ENCODE measurements at places on chromosomes 7 and 10. TPM values are rescaled to one million over a fixed set of nuclear protein-coding genes. Genes with fewer than 3 reads are reported as not detected.

GRCh38 chr7:33673029-33673700 is 232.2 kb upstream of the BMPER start:
- no peak for DNase-seq

GRCh38 chr10:93672022-93672678 is 30.2 kb downstream of the FRA10AC1 start:
- DNase-seq: no peak

- no peak for DNase-seq
Observed at GRCh38 chr10:58311026-58311425, 23.8 kb upstream of the UBE2D1 start.

DNA sequence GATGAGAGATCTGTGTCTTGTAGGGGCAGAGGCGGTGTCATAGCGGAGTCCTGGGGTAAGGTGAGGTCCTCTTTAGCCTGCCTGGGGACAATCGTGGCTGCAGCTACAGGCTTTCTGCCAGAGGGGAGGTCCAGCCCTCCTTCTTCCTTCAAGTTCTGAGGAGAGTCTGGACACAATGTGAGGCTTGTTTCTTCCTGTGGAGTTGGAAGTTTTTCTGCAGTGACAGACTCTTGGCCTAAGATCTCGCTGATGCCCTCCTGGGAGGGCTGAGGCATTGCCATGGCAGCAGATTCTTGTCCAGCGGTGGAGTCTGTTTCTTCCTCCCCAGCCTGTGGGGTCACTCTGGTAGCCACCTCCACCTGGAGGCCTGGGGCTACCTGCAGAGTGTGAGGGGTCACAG is 4.4 kb downstream of the NACAD start:
- DNase-seq: no peak

GRCh38 chr7:101671371-101672356 is 42.6 kb upstream of the MYL10 start:
- DNase-seq: peak; percentile 10

DNA sequence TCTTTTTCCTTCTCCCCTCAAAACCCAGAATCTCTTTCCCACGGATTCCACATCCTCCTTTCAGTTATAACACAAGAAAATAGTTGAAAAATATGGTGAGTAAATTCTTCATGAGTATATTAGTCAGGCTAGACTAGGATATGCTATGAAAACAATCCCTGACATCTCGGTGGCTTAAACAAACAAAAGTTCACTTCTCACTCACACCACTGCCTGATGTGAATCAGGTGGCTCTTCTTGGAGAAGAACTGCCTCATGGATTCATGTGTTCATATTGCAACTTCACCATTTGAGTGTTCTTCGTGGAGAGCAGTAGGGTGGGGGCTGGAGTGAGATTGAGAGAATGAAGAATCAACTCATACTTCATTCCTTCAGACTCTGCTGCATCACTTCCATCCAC is 204.1 kb downstream of the PHF14 start:
- no peak for DNase-seq

- no peak for DNase-seq
Observed at GRCh38 chr7:17687361-17687760, 252.9 kb downstream of the SNX13 start.

- DNase-seq: no peak
Observed at GRCh38 chr10:133076274-133077038, 11.3 kb upstream of the ADGRA1 start.

Gene PRKAG2
- polyA plus RNA-seq: 14.6 TPM

Gene GDF10
- 1.8 TPM for polyA plus RNA-seq

GRCh38 chr10:22536620-22537019 is 177.8 kb downstream of the PIP4K2A start:
- DNase-seq: no peak

- DNase-seq: no peak
Observed at GRCh38 chr7:133386205-133386604, 133.3 kb downstream of the EXOC4 start.

Gene WDR86
- polyA plus RNA-seq: 1.7 TPM

Gene SEMA3A
- 35.3 TPM for polyA plus RNA-seq

DNA sequence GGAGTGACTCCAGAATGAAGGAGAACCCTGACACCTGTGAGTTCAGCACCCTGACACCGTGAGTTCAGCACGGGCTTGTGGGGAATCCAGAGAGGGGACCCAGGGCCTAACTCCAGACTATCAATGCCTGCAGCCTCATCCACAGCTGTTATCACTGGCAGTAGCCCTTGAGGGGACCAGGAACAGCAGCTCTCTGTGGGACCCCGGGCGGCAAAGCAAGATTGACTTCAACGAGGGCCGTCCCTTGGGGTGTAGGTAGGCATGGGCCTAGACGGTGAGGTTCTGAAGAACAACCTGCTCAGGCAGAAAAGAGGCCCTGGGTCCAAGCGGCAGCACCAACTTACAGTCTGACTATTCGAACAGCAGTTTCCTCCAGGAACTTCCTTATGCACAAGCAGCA is 8.9 kb downstream of the GRID1 start:
- no peak for DNase-seq

GRCh38 chr10:63697956-63698786 is 177.0 kb downstream of the REEP3 start:
- DNase-seq: no peak

GRCh38 chr7:99392659-99393354 is 15.6 kb downstream of the PDAP1 start:
- DNase-seq: peak; percentile 28

GRCh38 chr10:2895594-2896196 is 171.7 kb upstream of the PFKP start:
- DNase-seq: no peak

Gene FGFR2
- polyA plus RNA-seq: 1.1 TPM

DNA sequence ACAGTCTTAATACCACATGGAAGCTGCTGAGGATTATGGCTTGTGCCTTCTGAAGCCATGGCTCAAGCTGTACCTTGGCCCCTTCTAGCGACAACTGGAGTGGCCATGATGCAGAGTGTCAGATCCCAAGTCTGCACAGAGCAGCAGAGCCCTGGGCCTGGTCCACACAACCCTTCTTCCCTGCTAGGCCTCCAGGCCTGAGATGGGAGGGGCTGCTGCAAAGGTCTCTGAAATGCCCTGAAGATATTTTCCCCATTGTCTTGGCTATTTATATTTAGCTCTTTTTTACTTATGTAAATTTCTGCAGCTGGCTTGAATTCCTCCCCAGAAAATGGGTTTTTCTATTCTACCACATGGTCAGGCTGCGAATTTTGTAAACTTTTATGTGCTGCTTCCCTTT is 804.6 kb upstream of the ZWINT start:
- DNase-seq: no peak

GRCh38 chr7:111018960-111019736 is 71.8 kb upstream of the LRRN3 start:
- no peak for DNase-seq

Gene OR2A1
- polyA plus RNA-seq: 0.50 TPM

DNA sequence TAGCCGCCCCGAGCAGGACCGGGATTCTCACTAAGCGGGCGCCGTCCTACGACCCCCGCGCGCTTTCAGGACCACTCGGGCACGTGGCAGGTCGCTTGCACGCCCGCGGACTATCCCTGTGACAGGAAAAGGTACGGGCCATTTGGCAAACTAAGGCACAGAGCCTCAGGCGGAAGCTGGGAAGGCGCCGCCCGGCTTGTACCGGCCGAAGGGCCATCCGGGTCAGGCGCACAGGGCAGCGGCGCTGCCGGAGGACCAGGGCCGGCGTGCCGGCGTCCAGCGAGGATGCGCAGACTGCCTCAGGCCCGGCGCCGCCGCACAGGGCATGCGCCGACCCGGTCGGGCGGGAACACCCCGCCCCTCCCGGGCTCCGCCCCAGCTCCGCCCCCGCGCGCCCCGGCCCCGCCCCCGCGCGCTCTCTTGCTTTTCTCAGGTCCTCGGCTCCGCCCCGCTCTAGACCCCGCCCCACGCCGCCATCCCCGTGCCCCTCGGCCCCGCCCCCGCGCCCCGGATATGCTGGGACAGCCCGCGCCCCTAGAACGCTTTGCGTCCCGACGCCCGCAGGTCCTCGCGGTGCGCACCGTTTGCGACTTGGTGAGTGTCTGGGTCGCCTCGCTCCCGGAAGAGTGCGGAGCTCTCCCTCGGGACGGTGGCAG is at the start of gene MGMT:
TSS of gene MGMT (plus strand) at position 539 of the 656 bp plus-strand sequence.
- peak; percentile 90 for DNase-seq

- no peak for DNase-seq
Observed at GRCh38 chr7:138243430-138243829, 167.2 kb downstream of the AKR1D1 start.

DNA sequence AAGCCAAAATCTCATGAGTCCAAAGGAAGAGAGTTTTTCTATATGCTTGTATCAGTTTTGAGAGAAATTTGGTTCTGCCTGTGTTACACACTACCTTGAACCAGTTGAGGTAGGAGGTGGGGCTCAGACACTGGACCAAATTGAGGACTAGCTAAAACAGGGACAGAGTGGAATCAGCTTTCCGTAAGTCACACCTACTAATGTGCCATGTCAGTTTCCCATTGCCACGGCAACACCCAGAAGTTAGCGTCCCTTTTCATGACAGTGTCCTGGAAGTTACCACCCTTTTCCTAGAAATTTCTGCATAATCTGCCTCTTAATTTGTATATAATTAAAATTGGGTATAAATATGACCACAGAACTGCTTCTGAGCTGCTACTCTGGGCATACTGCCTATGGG is 9.0 kb downstream of the ADK start:
- no peak for DNase-seq

Gene LYZL2
- polyA plus RNA-seq: not detected

Gene COMTD1
- 10.4 TPM for polyA plus RNA-seq

GRCh38 chr7:134995239-134996096 is 9.2 kb downstream of the AGBL3 start:
- DNase-seq: no peak

Gene TSPAN13
- 62.6 TPM for polyA plus RNA-seq

Gene ECHS1
- 132 TPM for polyA plus RNA-seq

Gene MBLAC1
- polyA plus RNA-seq: 1.4 TPM

DNA sequence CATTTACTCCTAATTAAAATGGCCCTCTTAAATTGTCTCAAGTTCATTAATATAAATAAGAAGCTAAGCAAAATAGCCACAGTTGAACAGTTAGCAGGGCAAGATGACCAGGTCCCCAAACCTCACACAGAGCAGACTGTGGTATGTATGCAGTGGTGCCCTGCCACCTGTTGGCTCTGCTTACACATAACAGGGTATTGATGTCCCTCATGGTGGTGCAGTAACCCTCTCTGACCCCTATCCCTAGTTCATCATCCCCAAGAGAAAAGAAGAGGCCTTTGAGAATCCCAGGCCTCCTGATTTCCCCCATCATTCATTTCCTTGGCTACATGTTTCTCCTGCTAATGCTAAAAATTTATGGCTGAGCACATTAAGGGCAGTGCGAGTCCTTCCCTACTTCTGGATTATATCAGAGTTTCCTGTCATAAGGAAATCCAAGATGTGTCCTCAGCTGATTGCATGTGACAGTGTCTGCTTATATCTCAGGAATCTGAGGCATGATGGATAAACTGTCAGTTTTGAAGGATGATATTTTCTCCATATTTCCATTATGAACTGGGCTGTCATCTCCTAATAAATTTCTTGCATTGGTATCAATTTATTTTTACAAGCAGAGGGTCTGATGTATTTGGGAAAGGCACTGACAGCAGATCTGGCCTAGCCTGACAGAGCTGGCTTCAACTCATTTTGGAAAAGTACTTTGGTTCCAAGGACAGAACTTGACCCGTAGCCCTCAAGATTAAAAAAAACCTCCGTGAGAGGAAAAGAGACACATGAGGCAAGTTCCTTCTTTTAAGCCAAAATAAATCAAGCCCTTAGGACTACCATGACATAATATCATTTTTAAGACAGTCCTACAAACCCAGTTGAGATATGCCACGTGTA is 880.6 kb downstream of the LRMDA start:
- DNase-seq: peak; percentile 74

DNA sequence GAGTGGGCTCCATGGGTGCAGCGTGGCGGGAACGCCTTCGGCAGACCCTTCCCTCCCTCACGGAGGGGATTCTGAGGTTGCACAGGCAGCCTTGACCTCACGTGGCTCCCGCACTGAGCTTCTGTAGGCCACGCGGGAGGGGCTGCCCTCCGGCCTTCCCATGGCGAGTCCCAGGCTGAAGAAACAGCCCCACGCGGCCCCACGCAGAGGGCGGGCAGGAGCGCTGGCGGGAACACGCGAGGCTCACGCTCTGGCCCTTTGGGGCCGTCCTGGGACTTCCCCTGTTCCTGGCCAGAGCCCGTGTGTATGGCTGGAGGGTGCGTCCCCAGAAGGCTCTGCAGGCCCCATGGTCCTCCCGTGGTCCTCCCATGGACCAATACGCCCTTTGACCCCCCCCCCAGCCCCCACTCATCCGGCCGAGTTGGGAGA is 21.7 kb upstream of the NKX6-2 start:
- DNase-seq: no peak

DNA sequence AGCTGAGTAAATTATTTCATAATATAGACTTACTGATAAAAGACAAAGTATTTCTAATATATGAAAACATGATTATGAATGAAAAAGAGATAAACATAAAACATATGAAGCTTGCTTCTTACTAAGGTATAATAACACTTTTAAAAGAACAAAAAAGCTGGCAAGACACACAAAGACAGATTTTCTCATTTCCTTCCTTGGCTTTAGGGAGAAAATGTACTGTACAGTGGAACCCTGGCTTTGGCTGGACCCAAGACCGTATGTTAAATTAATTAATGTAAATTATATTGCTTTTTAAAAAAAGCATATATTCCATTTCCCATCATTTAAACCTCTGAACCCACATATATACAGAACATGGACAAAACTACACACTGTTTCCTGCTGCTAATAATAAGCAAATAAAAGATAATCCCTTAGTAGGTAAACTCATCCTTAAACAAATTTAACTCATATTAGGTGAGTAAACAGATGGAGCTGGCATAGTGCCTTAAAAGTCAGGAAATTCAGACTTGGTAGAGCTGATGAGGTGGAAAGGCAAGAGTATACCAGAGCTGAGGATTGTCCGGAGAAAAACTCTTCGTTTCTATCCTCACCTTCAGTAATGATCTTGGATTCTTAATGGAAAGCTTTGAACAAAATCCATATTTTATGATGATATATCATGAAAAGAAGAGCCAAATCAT is 1016.4 kb upstream of the KCND2 start:
- DNase-seq: no peak

Gene LDB3
- polyA plus RNA-seq: 981 TPM

Gene SPDYE1
- 2.0 TPM for polyA plus RNA-seq

Gene TAS2R39
- polyA plus RNA-seq: not detected

Gene FBXL13
- 0.71 TPM for polyA plus RNA-seq

Gene MSMB
- polyA plus RNA-seq: not detected

Measured in muscle of back (tissue), 13 donors.